CD4-positive, alpha-beta T cell treated with Interleukin-10 for 1 hour (primary cell): ENCODE measurements at places on chromosomes 16 and 17.

DNA sequence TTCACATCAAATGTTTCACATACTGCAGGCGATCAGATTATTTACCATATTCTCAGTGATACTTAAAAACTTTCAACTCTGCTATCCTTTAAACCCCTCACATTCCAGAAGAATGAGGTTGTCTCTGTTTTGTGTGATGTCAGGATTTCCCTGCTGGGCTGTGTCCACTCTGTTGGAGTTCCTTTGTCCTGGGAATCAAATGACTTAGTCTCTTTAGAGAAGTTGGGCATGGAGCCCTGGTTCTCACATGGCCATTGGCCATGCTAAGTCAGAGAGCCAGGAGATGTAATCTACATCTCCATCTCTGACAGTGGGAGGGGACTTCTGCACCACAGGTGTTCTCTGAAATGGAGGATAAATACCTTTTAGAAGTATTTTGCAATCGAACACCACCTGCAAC is 205.1 kb upstream of the MAF start:
- no peak for DNase-seq

- peak; percentile 19 for DNase-seq
These were observed 10.8 kb upstream of the HASPIN start for GRCh38 chr17:3712811-3713463.

DNA sequence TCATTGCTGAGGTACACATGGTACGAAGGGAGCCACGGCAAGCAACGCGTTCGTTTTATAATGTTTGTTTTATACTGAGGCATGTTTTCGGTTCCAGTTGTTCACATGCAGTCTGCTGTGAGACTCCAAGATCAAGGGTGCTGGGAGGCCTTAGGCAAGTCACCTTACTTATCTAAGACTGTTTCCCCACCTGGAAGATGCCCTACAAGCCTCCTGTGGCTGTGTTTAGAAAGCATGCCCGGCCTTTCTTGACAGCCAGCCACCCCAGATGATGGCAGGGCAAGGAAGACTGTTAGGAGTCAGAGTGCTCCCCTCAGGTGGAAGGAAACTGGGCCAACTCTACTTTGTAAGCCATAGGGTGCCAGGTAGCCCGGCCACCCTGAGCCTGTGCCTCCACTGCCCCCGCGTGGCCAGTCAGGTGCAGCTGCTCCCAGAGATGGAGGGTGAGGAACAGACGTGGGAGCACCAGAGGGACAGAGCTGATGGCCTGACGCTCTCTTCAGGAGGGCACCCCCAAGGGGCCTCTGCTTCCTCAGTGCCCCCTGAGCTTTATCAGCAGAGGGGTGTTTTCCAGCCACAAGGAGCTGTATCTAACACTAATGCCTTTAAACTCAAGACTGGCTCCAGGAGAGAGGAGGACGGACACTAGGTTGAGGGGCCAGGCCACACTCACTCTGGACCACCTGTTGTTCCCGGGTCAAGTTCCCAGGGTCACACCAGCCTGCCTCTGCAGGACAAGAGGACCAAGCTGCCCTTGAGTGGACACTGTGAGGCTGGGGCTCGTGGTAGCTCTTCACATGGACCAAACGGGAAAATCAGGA is 5.4 kb downstream of the NAT9 start:
- peak; percentile 83 for DNase-seq

DNA sequence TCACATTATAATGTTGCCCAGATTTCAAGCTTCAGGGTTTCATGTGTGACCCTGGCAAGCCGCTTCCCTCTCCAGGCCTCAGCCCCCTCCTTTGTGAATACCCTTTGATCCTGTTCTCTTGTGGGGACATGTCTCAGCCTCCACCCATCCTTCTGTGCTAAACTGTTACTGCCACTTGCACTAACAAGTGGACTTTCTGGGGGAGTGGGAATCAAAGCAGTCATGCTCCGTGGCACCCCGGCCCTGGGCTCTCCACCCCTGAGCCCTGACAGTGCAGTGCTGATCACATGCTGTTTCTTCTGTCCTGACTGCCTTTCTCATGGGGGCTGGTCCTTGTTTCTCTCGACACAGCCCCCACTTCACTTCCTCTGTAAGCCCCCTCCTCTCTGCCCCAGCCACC is 9.7 kb upstream of the DCAF7 start:
- no peak for DNase-seq

DNA sequence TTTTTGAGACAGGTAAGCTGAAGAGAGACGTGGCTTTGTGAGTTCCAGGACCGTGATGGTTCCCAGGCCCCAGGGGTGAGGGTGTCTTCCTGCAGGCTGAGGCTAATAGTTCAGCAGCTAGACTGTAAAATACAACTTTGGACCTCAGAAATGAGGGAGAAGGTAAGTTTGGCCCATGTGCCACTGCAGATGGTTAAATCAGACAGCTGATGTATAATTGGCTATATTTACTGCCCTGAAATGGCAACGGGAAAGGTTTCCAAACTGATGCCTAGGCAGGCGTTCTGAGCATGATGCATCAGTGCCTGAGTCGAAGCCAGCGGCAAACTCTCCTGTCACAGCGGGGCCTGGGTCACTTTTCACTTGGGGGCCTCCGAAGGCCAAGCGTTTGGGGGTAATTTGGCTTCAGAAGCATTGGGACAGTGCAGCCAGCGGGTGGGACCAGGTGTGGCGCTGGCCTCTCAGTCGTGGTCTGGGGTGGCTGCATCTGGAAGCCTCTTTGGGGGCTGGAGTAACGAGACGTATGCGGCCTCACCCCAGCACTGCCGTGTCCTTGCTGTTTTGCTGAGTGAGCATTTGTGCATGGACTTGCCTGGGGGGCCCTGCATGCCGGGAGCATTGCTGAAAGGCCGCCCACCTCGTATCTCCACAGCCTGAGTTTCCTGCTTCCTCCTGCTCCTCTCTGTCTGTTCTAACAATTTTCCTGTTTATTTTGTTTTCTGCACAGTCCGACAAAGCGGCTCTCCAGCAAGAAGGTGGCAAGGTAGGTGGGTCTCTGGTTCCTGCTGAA is 31.2 kb upstream of the CAPN15 start:
- DNase-seq = no peak

- peak; percentile 3 for DNase-seq
These were observed 741 bp downstream of the PLK1 start for GRCh38 chr16:23679274-23679985.

- peak; percentile 75 for DNase-seq
These were observed 8.5 kb downstream of the CCL18 start for GRCh38 chr17:36072431-36073121.

DNA sequence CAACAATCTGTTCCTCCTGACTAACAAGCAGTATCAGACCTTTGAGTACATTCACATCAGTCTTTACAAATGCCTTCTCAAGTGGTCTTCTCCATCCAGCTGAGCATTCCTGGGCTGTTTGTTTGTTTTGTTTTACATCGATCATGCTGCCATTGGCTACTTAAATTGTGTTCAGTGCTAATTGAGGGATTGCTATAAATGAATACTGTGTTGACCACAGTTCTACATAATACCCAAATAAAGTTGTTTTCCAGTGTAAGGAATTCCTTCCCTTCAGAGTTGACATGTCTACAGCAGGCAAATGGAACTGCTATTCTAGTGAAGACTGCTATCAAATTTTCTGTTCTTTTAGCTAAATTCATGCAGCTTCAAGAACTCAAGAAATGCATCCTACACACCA is 3.2 kb downstream of the CDH8 start:
- no peak for DNase-seq

DNA sequence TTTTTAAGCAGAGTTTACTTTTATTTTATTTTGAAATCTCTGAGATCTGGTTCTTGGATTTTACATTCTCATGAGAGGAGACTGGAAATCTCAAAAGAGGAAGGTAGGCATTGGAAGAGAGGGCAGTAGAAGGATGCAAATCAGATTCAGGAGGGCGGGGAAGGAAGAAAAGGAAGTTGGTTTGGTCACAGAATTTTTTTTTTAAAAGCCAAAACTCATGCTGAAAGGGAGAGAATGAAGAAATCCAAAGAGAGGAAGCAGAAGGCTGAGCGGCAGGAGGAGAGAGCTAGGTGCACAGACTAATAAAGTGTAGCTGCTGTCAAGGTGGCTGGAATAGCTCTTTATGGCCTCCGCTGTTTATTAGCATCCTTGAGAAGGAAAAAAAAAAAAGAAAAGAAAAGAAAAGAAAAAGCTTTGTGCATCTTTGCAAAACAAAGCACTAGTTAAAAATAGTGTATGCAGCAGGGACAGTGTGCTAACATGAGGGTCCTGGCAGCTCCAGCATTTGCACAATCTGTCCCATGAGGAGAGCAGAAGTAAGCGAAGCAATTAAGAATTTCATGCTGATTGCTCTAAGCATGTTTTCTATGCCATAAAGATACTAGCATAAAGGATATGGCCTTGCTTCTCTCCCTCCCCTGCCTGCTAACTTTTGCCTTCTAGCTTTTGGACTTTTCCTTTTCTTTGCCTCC is 194.2 kb downstream of the ZFHX3 start:
- DNase-seq = no peak

GRCh38 chr17:10089196-10089804 is 109.1 kb downstream of the GAS7 start:
- no peak for DNase-seq

- no peak for DNase-seq
These were observed 773 bp downstream of the NTN3 start for GRCh38 chr16:2471653-2472487.

- no peak for DNase-seq
These were observed 80.2 kb downstream of the DYNLRB2 start for GRCh38 chr16:80620736-80621605.

DNA sequence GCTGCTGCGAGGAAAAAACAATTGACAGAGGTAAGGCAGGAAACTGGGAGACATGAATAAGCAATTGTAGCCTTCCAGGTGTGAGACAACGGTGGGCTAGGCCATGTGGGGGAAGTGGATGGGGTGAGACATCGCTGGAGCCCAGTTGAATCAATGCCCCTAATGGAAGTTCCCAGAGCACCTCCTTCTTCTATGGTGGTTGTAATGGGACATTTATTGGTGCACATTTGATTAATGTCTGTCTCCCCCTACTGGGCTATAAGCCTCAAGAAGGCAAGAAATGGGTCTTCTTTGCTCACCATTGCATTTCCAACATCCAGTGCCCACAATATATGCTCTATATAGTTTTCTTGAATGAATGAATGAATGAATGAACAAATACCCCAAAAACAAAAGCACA is 22.7 kb upstream of the CD300E start:
- peak; percentile 43 for DNase-seq

- DNase-seq = no peak
These were observed 24.4 kb downstream of the RBL2 start for GRCh38 chr16:53458635-53459034.

- no peak for DNase-seq
These were observed 173.3 kb upstream of the CACNG5 start for GRCh38 chr17:66661411-66662256.

DNA sequence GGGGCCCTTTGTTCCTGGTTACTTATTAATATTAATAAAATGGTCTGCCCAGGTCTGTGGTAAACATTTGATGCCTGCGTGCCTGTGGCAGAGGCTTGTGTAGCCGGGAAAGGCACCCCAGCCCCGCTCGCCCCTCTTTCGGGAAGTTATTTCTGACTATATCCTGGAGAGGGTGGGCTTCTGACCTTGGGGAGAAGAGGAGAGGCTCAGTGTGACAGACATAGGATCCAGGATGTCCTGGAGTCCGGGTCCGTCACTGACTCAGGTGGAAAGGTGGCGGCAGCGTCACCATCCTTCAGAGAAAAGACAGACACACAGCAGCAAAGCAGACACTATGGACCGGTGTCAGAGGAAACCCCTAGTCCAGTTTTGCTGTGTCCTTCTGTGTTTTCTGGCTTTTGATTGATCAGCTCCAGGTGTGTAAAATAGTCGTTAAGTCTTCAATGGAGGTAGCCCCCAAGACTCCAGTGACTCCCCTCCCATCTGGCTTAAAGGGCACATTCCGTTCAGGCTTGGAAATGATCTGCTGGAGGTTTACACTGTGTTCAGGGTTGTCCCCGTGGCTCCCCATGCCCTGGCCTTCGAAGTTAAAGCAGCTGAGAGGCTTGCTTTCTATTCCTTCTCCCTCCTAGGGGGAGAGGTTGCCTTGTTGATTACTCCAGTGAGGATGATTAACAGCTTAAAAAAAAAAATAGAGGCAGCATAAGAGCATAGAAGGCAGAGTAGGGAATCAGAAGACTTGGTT is 81.6 kb downstream of the CCDC182 start:
- DNase-seq = no peak

GRCh38 chr17:46719891-46720290 is 98.6 kb downstream of the WNT3 start:
- no peak for DNase-seq

DNA sequence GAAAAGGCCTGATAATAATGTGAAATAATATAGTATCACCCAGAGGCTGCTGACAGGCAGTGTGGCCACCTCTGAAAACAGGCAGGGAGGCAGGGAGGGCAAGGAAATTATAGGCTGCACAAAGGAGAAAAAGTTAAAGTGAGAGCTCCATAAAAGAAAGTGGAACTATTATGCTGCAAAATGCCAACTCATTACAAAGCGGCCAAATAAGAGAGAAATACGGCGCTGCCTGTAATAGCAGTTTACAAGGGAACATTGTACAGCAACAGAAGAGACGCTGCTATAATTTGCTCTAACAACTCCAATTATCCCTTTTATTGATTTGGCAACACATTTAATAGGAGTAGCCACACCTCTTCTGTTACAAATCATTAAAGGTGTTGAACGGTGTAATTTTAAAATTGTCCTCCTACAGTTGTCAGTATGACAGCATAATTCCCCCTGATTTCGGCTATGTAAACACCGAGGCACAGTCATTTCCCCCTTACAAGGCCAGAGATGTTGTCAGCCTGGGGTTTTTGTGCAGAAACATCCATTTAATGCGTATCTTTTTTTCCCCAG is 120.3 kb downstream of the MRM1 start:
- peak; percentile 10 for DNase-seq

DNA sequence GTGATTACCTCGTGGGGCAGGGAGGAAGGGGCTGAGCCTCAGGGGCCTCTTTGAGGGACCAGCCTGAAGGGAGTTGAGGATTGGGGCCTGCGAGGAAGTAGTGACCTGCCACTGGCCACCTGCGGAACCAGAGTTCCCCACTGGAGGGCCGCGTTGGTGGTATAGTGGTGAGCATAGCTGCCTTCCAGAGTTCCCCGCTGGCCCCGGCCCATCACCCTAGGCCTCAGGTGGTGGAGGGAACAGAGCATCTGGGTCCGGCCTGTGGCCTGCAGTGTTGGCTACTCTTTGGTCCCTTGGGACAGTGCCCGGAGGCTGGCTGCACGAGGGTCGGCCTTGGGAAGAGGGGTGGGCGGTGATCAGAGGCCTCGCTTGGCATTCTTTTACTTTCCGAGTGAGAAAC is 20.5 kb downstream of the MGAT5B start:
- DNase-seq = no peak

DNA sequence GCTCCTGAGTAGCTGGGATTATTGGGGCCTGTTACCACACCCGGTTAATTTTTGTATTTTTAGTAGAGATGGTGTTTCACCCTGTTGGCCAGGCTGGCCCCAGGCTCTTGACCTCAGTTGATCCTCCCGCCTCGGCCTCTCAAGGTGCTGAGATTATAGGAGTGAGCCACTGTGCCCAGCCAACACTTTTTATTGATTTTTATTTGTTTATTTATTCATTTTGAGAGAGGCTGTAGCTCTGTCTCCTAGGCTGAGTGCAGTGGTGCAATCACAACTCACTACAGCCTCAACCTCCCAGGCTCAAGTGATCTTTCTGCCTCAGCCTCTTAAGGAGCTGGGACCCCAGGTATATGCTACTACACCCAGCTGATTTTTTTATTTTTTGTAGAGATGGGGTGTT is 54.7 kb downstream of the TNRC6A start:
- DNase-seq = no peak
